ENCODE measurements at places on chromosomes 12 and 14.

DNA sequence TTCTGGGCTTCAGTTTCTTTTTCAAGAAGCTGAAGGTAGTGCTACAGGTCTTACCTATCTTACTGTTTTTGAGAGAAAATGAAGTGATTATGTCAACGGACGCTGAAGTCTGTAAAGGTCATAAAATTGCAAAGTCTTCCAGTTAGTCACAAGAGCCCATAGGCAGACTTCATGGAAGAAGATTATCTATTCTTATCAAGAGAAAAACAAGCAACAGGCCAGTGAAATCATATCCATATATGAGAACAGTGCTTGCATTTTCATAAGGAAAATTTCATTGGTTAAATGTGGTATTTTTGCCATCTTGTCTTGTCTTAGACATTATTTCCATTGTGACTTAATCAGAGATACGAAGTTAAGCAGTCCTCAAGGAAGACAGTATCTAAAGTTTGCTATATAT lies 412.7 kb upstream of the SEL1L start:
- DNase-seq: no peak

DNA sequence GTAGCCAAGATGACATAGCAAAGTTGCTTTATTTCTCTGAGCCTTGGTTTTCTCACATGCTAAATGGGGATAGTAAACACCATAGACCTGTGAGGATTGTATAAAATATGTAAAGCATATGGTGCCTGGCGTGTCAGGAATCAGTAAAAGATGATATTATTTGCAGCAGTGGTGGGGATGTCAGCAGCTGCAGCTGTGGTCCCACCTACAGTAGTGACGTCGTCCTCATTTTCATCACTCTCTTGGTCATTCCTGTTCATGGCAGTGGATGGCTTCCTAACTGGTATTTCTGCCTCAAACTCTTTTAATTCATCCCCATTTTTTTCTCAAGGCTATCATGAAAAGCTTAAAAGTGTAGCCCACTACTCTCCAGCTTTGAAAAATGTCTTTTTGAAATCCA lies 12.1 kb downstream of the BMAL2 start:
- no peak for DNase-seq

DNA sequence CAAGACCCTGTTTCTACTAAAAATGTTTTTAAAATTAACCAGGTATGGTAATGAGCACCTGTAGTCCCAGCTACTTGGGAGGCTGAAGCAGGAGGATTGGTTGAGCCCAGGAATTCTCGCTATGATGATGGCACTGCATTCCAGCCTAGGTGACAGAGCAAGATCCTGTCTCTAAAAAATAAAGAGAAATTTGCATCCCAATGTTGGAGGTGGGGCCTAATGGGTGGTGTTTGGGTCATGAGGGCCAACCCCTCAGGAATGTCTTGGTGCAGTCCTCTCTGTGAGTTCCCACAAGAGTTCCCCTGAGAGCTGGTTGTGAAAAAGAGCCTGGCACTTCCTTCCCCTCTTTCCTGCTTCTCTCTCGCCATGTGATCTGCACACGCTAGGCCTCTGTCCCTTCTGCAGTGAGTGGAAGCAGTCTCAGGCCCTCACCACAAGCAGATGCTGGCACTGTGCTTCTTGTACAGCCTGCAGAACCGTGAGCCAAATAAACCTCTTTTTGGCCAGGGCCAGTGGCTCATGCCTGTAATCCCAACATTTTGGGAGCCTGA lies 11.3 kb downstream of the ACOT6 start:
- no peak for DNase-seq

- no peak for DNase-seq
Observed at GRCh38 chr14:59566296-59566695, 10.3 kb downstream of the CCDC175 start.

GRCh38 chr12:6384499-6385436 lies 806 bp downstream of the LTBR start:
- DNase-seq: no peak

GRCh38 chr12:110936367-110937103 lies 16.2 kb upstream of the MYL2 start:
- DNase-seq: no peak

DNA sequence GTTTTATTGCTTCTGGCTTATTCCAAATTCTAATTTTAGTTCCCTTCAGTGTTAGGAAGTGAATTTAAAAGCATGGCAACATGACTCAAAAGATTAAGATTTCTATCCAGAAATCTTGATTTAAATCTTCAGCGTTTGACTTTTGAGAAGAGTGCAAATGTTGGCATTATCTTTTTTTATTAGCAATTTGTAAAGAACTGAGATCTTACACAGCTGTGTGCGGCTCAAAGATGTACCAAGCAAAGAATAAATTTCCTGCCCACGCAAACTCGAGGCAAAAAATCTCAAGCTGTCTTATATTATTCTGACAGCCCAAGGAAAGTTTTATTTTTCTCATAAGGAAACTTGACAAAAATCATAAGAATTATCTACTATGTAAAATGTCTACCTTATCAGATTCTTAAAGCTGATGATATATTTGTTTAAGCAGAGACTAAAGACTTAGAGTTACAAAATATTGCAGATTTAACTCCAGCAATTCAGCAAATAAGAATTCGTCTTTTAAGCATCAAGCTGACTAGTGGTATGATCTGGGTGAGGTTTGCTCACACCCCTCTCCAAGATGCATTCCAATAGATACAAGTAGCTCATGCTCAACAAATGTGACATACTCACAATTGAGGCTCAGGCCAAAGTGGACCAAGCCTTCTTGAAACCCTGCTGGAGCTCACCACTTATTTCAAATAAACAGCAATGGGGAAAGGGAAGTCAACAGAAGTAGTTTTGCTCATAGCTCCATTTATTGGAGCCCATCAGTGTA lies 47.4 kb upstream of the POC1B start:
- no peak for DNase-seq

DNA sequence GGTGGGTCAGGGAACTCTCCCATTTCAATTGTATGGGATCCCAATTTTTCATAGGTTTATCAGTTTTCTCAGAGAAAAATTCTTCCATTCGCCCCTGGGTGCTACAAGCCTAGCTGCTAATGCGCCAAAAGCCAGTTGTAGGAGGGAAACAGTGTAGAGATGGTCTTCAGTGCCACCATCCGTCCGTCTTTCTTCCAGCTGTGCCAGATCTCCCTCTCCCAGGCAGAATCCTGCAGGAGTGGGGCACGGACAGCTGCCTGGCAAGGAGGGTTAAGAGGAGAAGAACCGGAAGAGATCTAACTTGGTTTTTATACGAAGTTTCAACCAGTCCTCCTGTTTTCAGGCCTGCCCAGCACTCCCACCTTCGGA lies 38.9 kb upstream of the FUT8 start:
- no peak for DNase-seq

DNA sequence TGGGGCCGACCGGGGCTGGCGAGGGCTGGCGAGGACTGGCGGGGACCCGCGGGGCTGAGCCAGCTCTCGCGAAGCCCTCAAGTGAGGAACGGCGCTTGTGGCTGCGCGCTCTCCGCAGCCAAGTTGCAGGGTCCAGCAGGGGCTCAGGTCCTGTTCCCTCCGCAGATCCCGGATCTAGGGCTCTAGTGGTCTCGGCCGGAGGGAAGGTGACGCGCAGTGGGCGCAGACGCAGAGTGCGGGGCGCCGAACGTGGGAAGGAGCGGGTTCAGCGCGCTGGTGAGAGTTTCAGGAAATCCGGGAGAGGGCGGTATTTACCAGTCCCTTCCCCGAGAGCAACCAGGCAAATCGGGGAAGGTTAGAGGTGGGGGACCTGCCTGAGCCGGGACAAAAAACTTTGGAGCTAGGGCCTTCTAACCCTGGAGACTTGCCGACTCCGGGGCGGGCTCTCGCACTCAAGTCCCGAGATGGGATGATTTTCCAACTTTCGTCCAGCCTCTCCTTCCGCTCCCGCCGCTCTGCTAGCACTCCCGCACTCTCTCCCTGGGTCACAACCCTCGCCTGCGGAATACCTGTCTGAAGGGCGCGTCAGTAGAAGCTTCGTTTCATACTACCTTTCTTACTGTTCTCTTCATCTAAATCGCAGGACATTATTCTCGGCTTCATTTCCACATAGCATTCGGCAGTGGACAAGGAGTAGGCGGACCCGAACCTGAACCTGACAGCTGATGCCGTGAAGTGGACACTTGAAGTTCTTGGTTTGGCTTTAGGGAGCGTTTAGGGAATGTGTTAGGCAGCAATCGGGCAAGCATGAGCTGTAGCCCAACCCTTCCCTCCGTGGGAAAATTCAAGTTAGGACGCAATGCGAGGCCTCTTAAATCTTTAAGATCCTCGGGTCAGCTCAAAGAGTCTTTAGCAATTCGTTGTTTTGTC lies 13.6 kb upstream of the PAX9 start:
- no peak for DNase-seq

GRCh38 chr12:85572956-85573355 lies 263.3 kb downstream of the RASSF9 start:
- DNase-seq: no peak

- DNase-seq: no peak
Observed at GRCh38 chr14:31897581-31898186, 179.4 kb upstream of the ARHGAP5 start.

- no peak for DNase-seq
Observed at GRCh38 chr12:67852701-67853100, 136.5 kb upstream of the IFNG-AS1 start.

DNA sequence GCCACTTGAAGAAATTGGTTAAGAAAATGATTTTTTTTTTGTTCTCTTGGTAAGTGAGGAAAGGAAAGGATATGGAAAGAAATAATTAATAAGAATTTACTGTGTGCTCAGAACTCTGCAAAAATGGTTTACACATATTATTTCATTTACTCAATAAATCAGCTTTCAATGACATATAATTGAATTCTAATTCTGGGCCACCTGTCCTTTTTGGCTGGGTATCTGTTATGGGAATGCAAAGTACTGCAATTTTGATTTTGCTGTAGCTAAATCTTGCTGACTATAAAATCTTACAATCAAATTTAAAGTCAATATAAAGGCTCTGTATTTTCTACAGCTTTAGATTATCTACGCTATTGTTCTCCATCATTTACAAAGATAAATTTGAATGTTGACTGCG lies 147.1 kb downstream of the GRIP1 start:
- no peak for DNase-seq

DNA sequence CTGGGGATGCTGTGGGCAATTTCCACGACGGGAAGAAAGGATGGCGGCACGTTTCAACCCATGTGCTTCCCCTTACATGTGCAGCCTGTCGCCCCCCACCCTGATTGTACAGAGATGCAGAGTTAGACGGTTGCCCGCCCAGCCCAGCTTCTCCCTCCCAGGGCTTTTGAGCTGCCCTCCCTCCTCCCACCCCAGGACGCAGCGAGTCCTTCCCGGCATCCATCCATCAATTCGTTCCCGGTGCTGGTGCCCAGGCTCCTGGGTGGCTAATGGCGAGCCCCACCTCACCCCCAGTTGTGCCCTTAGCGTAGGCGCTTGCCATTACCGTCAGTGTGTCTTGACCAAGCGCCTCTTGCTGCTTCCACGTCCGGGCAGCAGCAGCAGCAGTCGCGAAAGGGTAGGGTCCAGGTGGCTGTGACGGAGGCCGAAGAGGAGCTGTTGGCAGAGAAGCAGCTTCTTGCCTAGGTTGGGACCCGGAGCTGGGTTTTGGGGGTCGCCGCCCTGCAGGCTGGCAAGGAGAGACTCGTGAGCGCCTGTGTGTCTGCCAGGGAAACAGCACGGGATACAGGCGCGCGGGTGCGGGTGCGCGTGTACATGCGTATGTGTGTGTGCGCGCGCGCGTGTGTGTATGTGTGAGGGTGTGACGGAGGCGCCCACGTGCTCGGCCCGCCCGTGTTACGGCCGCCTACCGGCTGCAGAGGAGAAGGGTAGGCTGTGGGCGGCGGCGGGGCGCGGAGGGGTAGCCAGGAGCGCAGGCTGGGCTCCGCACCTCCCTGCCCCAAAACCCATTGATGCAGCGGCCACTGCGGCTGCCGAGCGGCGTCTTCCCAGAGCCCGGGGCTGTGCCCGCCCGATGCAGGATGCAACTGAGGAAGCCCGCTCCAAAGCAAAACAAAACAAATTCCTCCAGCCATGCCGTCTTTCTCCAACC lies at the start of gene SLC6A15:
Gene SLC6A15 (minus strand): TSS at position 602 of the 931 bp plus-strand sequence. CDS start 20,679 bp downstream, outside the sequence.
- DNase-seq: peak; percentile 6

- no peak for DNase-seq
Observed at GRCh38 chr12:76595056-76595455, 35.5 kb upstream of the OSBPL8 start.

GRCh38 chr12:39574378-39574777 lies 45.2 kb downstream of the ABCD2 start:
- no peak for DNase-seq

DNA sequence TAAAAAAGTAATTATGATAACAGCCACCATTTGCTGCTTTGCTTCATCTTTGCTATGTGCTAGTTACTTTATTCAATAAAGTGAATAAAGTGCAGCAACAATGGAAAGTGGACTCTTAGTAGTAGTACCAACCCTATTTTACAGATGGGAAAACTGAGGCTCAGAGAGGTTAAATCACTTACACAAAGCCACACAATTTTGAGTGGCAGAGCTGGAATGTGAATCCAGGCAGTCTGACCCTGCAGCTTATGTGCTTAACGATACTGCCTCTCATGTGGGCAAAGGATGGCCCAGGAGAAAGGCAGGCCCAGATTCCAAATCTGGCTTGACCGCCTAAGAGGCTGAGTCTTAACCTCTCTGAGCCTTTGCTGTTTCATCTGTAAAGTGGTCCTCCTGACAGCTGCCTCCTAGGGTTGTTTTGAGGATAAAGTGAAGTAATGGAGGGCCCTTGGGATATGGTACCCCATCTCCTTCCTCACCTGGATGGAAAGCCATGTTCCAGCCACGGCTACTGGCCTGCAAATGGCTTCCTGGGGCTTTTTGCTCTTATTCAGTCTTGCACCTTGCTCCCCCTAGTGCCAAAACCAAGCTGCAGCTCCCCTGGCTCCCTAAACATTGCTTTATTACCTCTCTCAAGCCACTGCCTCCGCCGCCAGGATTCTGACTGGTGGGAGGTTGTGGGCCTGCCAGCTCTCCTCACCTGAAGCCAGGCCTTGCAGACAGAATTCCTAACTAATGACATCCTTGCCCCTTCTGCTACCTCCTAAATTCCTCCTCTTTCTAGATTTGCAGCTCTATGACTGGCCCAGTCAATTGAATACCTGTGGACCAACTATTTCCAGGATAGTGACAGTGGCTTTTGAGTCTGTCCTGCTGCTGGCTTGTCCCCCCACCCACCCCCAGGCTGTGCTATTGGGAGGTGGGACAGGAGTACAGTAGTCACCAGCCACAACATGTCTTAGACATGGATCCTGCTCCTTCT lies 283.3 kb upstream of the PWP1 start:
- DNase-seq: no peak

- DNase-seq: no peak
Observed at GRCh38 chr14:52808101-52808500, 16.7 kb upstream of the GNPNAT1 start.

- DNase-seq: no peak
Observed at GRCh38 chr14:89779707-89780106, 174.8 kb downstream of the EFCAB11 start.

- no peak for DNase-seq
Observed at GRCh38 chr12:19872621-19873540, 433.6 kb downstream of the AEBP2 start.

DNA sequence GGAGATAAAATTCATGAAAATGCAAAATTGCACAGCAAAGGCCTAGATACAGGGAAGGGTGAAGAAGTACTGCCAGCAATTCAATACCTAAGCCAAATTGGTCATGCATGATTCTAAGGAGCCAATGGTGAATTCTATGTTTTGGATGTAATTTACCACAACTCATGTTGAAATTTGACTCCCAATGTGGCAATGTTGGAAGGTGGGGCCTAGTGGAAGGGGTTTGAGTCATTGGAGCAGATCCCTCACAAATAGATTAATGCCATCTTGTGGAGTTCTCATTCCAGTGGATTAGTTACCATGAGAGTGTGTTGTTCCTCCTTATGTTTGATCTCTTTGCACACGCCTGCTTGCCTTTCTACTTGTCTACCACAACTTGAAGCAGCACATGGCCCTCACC lies 194.0 kb upstream of the ALG10 start:
- DNase-seq: no peak

- DNase-seq: no peak
Observed at GRCh38 chr14:42013559-42013958, 406.9 kb downstream of the LRFN5 start.
